ENCODE measurements at places on chromosomes 7 and 10.

DNA sequence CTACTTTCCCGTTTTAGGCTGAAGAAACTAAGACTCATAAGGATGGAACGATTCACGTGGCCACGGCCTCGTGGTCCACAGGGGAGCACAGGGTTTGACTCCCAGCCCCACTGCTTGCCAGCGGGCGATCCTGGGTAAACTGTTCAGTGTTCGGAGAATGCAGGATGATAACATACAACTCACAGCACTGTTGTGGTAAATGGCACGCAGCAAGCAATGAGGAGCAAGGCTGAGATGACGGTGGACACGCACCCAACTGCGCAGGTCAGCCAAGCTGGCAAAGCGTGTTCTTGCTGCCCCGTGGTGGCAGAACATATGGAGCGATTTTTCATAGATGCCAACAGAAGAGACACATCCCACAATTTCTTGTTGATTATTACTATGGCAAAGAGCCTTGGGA, 272.7 kb downstream of the DNAJB6 start:
- DNase-seq, result no peak

- no peak for DNase-seq
These were observed 111.9 kb downstream of the USP6NL start for GRCh38 chr10:11499425-11500071.

- peak; percentile 14 for DNase-seq
These were observed 186.5 kb upstream of the SEMA3E start for GRCh38 chr7:83835424-83835823.

DNA sequence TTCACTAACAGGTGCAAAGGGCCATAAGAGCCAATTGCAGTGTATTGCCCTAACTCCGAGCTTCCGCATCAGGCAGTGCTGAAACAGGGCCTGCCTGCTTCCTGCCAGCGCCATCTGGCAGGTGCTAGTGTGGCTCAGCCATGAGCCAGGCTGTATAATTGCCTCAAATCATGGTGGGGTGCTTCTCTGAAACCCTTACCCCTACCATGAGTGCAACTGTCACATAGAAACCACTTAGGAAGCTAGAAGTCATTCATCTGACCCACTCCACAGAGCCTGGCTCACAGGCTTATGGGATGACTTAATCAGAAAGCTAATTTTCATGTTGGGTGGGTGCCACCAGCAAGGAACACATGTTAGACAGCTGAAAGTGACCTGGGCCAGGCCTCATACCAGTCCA, 133.3 kb upstream of the LAMB4 start:
- no peak for DNase-seq

DNA sequence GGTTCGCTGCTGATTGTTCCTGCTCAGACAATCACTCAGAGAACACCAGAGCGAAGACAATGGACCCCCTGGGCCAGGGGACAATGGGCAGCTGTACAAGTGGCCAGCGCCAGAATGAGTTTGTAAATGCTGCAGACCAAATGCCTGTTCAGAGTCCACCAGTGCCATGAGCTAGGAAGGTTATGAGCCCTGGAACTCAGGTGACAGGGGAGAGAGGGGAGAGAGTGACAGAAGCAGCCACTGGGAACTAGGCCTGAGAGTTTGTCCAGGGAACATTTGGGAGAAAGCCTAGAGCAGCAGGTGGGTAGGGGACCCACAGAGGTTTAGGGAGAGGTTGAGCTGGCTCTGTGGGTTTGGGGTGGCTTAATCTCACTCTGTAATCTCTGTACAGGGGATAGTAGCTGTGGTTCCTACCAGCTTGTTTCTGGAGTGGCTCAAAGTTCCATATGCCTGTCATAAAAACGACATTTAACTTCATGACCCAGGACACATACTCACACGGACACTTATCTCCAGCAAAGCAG, 60.4 kb downstream of the C10orf105 start:
- DNase-seq, result no peak

DNA sequence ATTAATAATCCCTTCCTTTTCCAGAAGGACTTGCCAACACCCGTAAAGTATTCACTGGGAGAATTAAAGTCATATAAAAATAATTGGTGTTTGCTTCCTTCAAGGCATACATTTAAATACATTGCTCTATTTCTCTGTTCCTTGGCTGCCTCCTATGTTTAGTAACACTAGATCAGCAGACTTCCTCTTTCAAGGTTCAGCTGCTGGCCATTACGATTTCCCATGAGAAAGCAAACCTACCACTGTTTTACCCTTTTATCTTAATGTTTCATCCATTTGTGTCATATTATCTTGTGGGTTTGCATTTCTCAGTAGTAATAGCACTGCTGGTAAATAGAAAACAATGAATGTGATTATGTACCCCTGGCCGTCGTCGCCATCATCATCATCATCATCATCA, 313.8 kb upstream of the BMPER start:
- no peak for DNase-seq

DNA sequence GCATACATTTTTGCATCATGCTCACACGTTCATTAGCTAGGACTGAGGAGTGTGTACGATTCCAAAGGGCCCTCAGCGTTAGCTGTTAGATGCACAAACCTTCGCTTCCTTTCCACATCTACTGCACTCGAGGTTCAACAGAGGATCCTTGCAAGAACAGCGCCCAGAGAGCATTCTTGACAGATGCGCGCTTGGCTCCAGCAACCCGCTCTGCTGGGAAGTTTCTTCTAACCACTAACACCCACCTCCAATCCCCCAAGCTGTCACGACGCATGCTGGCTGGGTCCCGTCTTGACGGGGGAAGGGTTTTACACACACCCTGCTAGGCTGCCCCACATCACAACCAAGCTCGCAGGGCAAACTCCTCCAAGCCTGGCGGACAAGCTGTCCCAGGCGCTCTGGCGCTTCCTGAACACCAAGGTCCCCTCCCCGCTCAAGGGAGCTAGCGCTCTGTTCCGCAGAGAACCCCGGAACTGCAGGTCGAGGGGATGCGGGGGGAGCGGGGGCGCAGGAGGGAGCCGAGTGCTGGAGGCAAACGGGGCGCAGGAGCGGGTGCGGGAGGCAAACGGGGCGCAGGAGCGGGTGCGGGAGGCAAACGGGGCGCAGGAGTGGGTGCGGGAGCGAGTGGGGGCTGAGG, 653 bp upstream of the ADRB1 start:
- DNase-seq, result peak; percentile 61

- DNase-seq, result no peak
These were observed 63.1 kb upstream of the ZPBP start for GRCh38 chr7:50156163-50156562.

GRCh38 chr10:87700031-87700796, 40.5 kb downstream of the PAPSS2 start:
- DNase-seq, result no peak

- DNase-seq, result no peak
These were observed 163.8 kb upstream of the PRSS1 start for GRCh38 chr7:142585425-142585824.

DNA sequence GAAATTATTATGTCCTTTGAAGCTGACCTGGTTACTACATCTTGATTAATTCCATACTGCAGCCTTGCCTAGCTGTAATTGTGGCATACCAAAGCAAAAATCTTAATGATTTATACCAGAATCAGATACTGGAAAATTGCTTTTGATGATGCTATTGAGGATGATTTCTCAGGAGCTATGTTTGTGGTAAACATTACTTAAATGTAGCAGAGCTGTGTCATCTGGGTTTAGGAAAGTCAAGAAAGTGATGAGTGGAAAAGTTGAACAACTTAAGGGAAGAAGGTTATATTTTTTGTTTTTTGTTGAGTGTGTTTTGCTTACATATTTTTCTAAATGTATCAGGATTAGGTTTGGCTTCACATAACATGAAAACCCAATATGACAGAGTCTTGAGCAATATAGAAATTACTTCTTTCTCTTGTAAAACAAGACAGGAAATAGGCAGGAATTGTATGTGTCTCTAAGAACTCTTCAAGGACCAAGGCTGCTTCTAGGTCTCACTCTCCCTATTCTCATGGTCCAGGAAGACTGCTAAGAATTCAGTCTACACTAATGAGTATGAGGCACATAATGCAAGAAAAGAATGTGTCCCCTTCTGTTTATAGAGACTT, 87.6 kb upstream of the MTPN start:
- DNase-seq, result no peak

GRCh38 chr10:70604106-70604505, 1.6 kb upstream of the PRF1 start:
- no peak for DNase-seq

DNA sequence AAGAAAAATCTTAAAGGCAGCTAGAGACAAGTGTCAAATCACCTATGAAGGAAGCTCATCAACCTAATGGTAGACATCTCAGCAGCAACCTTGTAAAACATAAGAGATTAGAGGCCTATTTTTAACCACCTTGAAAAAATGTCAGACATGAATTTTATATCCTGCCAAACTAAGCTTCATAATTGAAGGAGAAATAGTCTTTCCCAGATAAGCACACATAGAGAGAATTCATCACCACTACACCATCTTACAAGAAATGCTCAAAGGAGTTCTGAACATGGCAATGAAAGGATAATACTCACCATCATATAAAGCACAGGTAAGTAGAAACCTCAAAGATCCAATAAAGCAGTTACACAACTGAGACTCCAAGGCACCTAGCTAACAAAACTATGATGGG, 156.5 kb downstream of the ZEB1 start:
- DNase-seq, result no peak

DNA sequence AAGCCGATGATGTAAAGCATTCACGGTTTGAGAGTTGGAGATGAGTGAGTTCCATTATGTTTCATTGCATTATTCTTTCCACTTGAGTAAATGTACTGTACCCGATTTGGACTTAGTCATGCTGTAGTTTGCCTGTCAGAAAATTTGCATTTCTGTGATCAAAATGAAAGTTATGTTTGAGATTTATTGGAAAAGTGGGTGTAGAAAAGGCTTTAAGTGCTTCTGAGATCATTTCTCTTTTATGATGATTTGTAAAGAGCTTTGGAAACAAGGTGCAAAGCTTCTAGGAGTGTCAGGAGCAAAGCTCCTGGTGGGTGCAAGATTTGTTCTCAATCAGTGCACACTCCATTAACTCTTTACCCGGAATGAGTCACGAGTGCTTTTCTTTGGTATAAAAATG, 204.1 kb upstream of the POM121L12 start:
- peak; percentile 68 for DNase-seq

DNA sequence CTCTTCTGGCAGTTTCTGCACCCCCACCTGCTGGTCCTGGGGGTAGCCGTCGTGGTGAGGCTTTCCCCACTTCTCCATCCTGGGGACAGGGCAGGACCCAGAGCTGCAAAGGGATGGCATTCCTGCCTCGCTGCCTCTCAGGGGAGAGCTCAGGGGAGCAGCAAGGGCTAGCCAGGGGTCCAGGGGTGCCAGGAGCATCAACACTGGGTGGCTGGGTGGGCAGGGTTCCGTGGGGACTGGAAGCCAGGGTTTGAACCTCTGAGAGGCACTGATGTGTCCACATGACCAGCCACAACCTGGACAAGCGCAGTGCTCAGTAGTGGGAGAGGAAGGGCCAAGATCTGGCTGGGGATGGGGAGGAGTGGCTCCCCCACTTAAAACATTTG, 5.6 kb downstream of the ABCB8 start:
- no peak for DNase-seq

- peak; percentile 5 for DNase-seq
These were observed 69.0 kb downstream of the SEPTIN7 start for GRCh38 chr7:35869810-35870209.

DNA sequence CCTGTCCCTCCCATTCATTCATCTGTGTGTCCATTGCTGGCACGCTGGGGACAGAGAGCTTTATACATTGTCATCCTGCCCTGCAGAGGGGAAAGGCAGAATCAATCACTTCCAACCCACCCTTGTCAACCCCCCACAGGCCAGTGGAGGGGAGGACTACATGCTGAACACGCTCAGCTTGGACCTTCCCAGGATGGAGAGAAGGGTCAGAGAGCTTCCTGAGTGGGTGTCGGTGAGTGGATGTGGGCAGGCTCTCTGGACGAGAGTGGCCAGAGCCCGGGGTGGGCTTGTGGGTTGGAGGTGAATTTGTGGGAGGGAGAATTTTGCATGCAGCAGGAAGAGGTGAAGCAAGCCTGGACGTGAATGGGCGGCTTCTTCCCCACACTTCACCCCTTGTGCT, 93.9 kb downstream of the DNAJB6 start:
- no peak for DNase-seq

GRCh38 chr7:104973227-104973626, 40.8 kb upstream of the KMT2E start:
- DNase-seq, result no peak

DNA sequence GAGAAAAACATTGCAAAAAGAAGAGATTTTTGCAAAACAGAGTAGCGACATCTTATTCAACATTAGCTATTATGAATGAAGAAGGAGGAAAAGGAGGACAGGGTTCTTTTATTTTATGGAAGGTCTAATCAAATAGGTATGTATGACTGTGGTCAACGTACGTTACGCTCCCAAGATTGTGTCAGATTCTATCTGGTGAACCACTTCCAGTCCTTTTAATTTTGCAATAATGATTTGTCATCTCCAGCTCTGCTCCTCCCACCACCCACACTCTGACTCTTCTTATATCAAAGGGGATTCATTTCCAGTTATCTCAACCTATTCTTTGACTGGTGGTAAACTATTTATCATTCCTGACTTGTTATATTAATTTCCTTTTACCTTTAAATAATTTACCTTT, 259.9 kb downstream of the CACNA2D1 start:
- DNase-seq, result peak; percentile 15

- no peak for DNase-seq
These were observed 59.0 kb downstream of the ADCYAP1R1 start for GRCh38 chr7:31111109-31111451.

DNA sequence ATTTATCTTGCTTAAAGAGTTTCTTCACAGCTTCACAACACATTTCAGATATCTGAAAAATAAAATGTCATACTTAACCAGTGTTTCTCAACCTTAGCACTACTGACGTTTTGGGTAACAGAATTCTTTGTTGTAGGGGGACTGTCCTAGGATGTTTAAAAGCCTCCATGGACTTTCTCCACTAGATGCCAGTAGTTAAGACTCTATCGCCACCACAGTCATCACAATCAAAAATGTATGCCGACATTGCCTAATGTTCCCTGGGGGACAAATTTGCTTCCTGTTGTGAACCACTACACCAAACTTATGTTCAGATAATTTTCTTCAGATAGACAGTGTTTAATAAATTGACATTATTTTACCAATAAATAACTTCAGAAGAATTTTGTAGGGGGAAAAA, 13.4 kb downstream of the NOC3L start:
- no peak for DNase-seq

DNA sequence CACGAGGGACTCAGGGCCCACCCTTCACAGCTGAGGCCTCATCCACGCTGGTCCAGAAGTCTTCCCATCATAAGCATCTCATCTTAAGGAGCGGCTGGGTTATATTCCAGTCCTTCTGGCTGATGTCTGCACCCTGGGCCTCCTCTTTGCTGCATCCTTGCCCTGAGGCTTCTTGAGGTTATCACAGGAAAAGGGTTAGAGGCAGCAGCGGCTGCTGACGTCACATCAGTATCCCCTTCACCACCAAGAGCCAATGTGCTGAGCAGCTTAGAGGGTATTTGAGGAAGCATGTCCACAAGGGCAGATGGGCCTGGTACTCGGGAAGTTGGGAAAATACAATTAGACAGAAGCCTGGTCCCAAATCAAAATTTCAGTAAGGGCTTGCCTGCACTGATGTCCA, 125.1 kb downstream of the PLXNA4 start:
- no peak for DNase-seq
